ENCODE measurements at places on chromosomes 11 and 22.

- DNase-seq, result no peak
Measured at GRCh38 chr11:70247710-70248072, 22.8 kb upstream of the PPFIA1 start.

DNA sequence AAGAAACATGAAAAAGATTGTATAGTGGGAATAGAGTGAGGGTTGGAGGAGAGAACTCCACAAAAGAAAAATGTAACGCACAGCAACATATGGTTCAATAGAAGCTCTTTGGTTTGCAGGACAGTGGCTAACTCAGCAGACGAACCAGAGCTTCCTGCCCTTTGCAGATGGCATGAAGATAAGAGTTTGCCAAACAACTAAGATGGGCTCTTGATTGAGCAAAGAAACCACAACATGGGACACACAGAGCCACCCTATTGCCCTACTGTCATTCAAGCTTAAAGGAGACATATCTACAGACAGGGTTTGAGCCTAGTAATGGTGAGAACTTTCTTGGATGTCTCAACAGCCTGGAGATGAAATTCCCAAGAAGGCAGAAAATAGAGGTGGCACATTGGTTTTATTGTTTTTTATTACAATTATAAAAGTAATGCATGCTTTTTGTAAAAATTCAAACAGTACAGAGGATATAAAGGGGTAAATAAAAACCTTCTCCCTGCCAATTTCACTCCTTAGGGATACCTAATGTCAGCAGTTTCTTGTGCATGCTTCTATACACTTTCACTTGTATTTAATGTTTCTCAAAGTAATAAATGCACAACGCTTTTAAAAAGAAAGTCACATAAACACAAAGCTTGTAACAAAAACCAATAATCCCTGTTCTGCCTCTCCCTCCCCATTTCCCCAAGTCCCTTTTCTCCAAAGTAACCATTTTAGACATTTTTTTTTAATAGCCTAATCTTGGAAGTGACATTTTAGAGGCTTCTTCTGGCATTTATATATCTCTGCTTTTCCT lies 63.7 kb downstream of the COPB1 start:
- DNase-seq, result no peak

- DNase-seq, result no peak
Measured at GRCh38 chr22:36520423-36520822, 8.5 kb downstream of the EIF3D start.

GRCh38 chr11:26244207-26244606 lies 87.7 kb upstream of the ANO3 start:
- no peak for DNase-seq

- DNase-seq, result no peak
Measured at GRCh38 chr22:41927813-41928212, 1.2 kb upstream of the TNFRSF13C start.

DNA sequence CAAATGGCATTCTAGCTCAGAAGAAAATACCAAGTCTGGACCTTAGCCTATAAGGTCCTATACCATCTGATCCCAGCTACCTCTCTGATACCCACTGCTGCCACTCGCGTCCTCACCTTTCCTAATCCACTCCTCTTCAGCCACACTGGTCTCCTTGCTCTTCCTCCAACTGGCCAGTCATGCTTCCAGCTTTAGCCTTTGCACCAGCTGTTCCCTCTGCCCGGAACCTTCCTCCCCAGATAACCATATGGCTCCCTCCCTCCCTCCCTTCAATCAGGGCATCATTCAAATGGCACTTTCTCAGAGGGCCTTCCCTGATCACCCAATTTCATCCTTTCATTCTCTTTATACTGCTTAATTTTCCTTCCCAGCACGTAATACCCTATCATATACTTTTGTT lies 67.9 kb downstream of the KCNC1 start:
- DNase-seq, result no peak

Measured in stimulated activated CD8-positive, alpha-beta memory T cell treated with anti-CD3 and anti-CD28 coated beads, Interleukin-2, amount 100 ng/mL, for 1 hour (primary cell).